ENCODE measurements at places on chromosomes 1 and 21.

DNA sequence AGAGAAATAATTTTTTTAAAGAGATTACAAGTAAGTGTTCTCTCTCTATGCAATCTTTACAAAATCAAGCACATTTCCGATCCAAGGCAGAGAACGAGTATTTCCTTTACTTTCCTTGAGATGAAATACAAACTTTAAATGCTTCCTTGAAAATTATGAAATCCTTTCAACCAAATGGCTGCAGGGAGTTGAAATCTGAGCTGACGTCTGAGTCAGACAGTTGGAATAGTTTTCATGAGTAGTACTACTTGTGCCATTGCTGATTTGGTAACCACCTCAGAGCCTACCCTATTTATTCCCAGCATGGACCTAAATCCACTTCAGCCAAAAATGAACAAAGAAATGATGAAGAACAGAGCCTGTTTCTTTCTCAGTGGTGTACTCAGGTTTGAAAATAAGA is 183.6 kb downstream of the GIPC2 start:
- DNase-seq, result no peak

GRCh38 chr1:84571150-84571535 is 3.1 kb downstream of the CTBS start:
- no peak for DNase-seq

DNA sequence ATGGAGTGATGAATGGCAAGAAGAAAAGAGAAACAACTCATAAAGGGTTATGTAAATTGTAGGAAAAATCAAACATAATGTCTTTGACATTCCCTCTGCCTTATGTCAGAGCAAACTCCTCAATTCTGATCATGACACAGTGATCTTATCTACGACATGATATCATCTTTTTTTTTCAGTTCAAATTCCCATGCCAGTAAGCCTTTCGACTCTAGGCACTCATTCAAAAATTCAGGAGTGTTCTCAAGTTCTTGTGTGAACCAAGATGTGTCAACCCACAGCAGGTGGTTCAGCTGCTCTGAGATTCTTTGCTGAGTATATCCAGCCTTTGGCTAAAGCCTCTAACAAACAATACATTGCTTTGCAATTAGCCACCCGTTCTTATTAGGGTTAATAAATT is 97.1 kb upstream of the ESRRG start:
- DNase-seq, result no peak

DNA sequence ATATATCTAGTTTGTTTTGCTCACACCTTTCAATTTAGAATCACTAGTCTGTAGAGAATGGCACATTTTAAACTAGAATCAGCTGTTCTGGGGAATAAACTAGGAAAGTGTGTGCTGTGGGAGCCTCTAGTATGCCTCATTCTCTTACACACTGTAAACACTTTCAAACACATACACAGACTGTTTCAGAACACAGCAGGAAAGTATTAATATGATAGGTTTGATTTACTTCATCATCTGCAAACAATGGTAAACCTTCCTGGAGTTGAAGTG is 67.1 kb upstream of the ABCG1 start:
- no peak for DNase-seq

DNA sequence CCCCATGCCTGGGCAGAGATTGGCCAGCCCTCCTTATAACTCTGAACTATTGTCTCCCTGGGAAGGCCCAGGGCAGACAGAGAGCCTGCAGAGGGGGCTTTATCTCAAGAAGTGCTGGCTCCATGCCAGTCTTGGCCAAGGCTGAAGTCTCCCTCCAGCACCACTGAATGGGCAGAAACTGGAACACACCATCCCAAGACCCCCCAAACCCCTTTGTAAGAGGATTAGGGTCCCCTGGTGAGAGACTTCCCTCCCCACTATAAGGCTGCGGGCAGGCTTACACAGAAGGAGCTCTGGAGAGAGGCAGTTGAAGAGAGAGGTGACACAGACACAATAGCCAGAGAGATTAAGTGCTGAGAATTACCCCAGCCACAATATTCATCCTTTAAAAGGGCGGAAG is 97.2 kb downstream of the NAV1 start:
- DNase-seq, result no peak

- no peak for DNase-seq
Observed at GRCh38 chr1:204145033-204145504, 6.8 kb downstream of the ETNK2 start.

DNA sequence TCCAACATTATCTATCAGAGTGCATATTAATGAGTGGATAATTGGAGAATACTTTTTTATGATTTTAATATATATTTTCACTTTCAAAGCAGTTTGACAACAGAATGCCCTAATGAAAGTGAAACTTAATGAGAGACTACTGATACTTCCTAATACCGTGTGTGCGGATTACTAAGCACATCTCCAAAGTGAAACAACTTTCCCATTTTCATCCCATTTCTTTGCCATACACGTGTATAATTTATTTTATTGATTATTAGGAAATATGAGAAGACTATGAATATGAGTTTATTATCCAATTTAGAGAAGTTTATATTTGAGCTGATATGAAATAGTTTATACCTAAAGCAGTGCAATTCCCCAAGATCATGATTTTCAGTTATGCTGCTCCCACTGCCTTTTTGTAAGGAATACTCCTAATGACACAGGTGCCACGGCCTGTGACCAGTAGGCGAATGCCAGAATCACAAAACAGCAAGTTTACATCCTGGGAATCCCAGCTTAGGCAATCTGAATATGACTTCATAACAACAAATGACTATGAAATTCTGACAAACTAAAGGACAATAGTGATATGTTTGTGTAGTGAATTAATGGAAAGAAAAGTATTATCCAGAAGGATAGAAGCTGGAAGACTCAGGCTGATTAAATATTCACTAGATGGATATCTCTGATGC is 202.9 kb downstream of the NCAM2 start:
- no peak for DNase-seq
